ENCODE measurements at places on chromosomes 7 and 10.

GRCh38 chr10:17443707-17444387 lies 10.5 kb downstream of the ST8SIA6 start:
- DNase-seq: peak; percentile 61

GRCh38 chr10:66187053-66187733 lies 738.6 kb upstream of the LRRTM3 start:
- DNase-seq: no peak

- no peak for DNase-seq
Observed at GRCh38 chr10:131503992-131504391, 192.5 kb upstream of the TCERG1L start.

DNA sequence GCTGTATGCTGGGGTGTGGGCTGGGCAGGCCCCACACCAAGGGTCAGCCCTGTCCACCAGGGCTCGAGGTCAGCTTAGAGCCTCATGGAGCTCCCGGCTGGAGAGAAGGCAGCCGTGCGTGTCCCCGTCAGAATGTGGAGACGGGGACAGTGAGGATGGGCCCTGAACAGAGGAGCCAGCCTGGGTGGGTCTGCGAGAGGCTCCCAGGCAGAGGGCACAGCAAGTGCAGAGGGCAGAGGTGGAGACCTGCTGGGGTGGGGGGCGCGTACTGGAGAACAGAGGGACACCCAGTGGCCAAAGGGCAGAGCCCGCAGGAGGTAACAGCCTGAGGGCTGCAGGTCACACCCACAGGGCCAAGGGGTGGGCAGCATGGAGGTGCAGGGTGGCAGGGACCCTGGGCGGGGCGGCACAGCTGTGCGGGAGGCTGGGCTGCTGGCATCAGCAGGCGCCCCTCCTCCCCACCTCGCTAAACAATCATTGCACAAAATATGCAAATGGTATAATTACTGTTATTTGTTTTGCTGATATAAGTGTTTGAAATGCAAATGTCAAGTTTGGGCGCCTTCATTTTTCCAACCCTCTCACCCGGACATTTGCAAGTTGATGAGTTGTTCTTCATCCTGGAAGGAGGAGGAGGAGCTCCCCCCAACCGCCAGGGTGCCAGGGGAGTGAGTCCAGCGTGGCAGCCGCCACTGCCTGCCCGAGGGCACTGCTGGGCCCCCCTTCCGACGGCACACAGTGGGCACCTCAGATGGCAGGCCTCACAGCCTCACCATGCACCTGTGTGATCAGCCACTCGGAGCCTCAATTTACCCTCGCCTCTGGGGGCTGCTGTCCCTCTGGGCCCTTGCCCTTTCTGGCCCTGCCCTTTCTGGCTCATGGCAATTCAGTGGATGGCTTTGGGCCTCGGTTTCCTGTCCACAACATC lies 35.0 kb downstream of the ELFN1 start:
- DNase-seq: no peak

DNA sequence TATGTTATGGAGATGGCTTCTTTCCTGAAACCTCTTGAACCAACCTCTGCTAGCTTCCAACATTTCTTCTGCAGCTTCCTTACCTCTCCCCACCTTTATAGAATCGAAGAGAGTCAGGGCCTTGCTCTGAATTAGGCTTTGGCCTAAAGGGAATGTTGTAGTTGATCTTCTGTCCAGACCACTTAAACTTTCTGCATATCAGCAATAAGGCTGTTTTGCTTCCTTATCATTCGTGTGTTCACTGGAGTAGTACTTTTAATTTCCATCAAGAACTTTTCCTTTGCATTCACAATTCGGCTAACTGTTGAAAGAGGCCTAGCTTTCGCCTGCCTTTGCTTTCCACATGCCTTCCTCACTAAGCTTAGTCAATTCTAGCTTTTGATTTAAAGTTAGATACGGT lies 48.0 kb downstream of the KLHDC10 start:
- DNase-seq: no peak

- no peak for DNase-seq
Observed at GRCh38 chr10:98453729-98454128, 7.0 kb upstream of the HPS1 start.

GRCh38 chr10:69061305-69062161 lies 26.4 kb upstream of the SRGN start:
- DNase-seq: peak; percentile 38

- DNase-seq: no peak
Observed at GRCh38 chr10:9076066-9076465, 1021.6 kb downstream of the GATA3 start.

GRCh38 chr10:21993360-21994001 lies 10.0 kb downstream of the DNAJC1 start:
- DNase-seq: peak; percentile 66

GRCh38 chr7:30853576-30853975 lies 58.1 kb upstream of the AQP1 start:
- no peak for DNase-seq

DNA sequence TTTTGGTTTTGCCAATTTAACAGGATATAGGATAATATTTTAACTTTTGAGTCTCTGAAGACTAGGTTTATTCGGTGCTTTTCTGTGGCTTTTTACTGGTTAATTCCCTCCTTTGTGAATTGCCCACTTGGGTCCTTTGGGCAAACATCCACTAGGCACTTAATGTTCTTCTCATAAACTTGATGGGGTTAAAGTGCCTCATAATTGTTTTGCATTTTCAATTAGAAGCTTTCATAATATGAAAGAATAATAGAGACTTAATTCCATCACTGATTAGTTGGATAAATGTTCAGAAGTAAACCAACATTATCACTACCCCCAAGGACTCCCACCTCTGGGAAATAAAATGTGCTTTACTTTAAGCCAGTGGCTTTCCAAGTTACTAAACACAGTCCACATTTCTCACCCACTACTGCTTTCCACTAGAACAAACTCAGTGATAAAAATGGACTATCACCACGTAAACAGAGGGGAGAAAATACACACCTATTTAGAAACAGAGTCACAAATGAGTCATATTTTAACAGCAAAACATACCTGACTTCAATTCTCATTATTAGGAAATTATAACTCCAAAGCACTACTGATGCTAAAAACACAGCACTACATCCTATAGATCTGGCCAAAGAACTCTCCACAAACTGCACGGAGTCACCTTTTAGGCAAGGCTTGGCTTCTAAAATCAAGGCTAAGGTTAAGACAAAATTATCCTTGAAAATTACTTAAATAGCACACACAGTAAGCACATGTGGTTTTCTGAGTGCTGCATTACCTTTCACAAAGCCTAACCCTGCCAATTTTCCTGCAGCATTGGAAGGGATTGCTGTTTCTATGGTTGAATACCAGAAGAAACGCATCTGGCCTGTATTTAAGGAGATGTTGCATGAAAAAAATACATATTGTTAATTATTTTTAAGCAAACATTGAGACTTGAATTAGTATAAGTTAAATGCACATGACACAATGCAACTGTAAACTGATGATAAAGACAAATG lies 41.2 kb downstream of the PARD3 start:
- DNase-seq: no peak
